ENCODE measurements at places on chromosomes 7 and 10.

DNA sequence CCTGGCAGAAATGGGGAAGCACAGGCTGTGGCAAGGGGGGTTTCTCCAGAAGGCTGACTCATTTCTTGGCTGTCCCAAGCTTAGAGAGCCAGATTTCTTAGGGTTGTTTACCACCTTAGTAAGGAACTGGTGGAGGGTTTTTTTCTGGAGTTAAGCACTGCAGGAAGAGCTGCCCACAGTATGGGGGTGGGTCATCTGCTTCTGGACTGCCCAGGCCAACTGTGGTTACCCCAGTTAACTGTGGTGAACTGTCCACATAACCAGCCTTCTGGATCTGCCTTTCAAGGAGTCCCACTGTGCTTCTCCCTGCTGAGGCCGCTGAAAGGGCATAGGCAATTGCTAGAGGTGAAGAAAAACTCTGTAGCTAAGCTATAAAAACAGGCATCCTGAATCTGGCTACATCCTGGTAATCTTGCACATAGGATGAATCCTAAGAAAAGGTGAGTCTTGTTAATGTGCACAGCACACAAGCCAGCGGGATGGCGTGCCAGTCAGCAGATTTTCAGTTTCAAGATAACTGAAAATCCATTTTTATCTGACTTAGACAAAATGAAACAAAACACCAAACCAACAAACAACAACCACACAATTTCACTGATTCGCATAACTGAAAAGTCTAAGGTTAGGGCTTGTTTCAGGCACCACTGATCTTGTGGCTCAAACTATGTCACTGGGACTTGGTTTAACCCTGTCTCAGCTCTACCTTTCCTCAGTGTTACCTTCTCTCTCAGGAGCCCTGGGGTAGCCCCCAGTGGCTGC, 21.6 kb upstream of the TSPAN33 start:
- DNase-seq, result no peak

GRCh38 chr7:107494315-107494751, 24.5 kb downstream of the GPR22 start:
- DNase-seq, result no peak

- no peak for DNase-seq
These were observed 1.1 kb downstream of the TSC22D4 start for GRCh38 chr7:100477871-100478267.

- DNase-seq, result no peak
These were observed 25.4 kb downstream of the TRDMT1 start for GRCh38 chr10:17176091-17176490.

DNA sequence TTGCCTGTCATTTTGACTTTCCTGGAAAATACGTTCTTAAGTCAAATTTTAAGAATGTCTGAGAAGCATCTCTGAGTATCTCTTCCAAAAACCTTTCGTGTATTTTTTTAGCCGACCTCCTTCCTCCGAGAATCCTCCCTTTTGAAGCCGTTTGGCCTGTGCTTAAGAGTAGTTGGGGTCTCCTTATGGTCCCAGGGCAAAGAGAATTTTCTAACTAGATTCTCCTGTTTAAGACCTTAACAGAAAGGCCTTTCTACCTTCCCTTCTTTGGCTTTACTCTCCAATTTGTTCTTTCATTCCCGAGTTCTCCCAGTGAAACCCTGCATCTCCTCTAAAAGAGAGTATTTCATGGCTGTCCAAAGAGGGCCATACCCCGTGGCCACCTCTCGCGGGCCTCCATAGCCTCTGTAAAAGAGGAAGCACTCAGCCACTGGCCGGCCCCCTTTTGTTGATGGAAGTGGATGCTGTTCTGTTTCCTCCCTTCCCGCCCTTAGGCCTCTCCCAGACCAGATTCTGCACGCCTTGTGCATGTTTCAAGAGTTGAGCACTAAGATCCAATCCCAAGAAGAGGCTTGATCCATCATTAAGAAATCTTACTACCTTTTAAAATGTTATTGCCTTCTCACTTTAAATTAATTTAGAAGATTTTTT, 6.6 kb upstream of the FEZF1 start:
- no peak for DNase-seq

DNA sequence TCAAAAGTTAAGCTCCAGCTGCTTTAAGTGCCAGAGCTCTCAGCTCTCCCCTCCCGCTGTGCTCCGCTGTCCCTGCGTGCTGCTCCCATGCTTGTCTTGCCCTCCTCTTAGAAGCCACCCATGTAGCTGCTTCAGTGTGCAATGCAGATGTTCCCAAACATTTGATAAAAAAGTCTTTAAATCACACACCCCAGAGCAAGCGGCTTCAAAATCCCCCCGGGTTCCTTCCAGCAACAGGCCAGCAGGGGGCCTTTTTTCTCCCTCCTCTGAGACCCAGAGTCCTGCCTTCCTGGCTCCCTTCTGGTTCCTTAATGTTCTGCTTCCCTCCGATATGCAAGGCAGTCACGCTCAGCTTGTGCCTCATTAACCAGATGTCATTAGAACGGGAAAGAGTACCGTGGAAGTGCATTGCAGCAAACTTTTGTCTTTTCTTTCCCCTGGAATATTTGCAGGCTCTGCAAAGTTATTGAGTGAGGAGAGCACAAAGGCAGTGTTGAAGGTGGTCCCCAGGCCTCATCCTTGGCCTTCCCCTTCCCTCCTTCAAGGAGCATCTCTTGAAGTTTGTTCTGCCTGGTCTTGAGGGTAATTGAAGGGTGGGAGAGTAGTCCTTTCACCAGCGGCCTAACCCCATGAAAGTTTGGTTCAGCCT, 25.5 kb downstream of the LDB3 start:
- DNase-seq, result no peak

DNA sequence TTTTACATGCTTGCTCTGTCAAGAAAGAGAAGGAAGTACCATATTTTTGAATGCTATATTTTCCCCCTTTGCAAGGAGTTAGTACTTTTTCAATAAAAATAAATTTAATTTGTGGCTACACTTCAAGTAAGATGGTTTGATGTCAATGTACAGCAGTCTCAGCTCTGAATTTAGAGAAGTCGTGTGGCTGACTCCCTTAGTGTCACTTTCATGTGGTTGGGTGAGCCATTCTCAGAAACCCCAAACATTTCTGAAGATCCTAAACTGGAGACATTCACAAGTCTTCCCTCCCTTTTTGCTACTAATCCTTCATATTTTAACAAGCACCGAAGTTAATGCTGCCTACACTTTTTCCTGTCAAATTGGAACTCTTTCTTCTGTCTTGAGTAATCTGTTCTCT, 244.4 kb downstream of the DYNC1I1 start:
- no peak for DNase-seq

DNA sequence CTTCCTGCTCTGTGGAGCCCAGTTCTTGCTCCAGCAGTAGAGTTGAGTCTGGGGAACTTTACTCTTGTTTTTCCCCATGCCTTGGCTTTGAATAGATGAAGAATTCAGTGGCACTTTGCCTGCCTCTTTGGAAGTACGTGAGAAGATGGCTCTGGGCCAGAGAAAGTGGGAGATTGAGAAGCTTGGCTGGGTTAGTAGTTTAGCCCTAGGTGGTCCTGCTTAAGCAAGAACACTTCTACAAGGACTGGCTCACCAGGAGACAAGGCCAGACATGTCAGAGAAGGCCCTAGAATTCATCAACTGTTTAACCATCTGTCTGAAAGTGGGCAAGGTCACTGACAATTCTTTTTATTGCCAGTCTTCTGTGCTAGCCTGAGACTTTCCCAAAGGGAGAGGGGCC, 410.3 kb downstream of the TYW1 start:
- DNase-seq, result peak; percentile 1

DNA sequence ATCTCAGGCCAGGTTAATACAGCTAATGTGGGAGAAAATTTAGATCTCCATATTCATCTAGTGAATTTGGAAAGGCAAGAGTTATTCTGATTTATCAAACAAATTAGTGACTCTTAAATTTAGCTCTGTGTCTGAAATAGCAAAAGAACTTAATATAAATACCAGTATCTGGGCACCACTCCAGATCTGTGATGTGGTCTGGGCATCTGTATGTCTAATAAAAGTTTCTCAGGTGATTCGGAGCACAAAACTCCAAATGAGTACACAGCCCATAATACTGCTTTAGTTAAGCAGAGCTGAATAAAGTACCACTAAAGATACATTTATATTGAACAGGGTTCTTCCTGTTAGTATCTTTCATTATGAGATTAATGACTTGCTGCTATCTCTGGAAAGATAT, 261.4 kb downstream of the BAMBI start:
- no peak for DNase-seq

GRCh38 chr7:77866786-77867536, 68.4 kb downstream of the PHTF2 start:
- no peak for DNase-seq

DNA sequence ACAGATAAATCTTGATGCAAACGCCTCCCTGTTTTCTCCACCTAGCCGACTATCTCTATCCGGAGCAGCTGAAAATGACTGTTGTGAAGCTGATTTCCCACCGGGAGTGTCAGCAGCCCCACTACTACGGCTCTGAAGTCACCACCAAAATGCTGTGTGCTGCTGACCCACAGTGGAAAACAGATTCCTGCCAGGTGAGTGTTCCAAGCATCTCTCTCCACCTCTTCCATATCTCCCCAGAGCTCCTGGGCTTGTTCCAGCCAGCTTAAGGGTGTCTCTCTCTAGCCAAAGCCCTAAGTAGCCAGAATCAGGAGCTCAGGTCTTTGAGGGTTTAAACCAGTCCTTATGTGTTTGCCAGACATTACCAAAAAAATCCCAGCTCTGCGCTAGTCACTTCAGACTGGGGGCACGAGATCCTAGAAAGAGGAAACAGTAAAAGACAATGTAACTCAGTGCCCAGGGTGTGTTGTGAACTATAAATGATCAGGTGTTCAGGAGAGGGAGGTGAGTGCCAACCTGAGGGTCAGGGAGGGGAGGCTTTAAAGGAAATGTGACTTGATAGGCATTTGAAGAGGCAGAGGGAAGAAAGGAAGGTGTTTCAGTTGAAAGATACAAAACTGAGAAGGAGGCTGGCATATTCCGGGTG, 4.4 kb downstream of the PLAU start:
- no peak for DNase-seq

- no peak for DNase-seq
These were observed 215.4 kb downstream of the COBL start for GRCh38 chr7:51101111-51101757.

- no peak for DNase-seq
These were observed 99.0 kb upstream of the FZD1 start for GRCh38 chr7:91165006-91165845.

DNA sequence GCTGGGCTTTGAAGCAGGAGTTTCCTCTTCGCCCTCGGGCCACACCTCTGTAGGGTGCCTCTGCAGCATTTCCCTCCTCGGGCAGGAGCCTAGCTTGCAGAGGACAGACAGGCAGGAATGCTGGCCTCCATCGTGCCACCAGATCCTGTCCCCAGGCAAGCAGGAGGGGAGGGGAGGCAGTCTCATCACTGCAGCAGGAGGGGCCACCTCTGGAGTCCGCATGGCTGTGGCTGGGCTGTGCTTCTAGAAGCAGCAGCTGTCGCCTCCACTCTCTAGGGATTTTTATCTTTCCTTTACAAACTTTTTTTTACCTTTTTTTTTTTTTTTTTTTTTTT, 181.4 kb downstream of the CUX1 start:
- no peak for DNase-seq

GRCh38 chr10:127853868-127854768, 38.6 kb downstream of the CLRN3 start:
- no peak for DNase-seq

DNA sequence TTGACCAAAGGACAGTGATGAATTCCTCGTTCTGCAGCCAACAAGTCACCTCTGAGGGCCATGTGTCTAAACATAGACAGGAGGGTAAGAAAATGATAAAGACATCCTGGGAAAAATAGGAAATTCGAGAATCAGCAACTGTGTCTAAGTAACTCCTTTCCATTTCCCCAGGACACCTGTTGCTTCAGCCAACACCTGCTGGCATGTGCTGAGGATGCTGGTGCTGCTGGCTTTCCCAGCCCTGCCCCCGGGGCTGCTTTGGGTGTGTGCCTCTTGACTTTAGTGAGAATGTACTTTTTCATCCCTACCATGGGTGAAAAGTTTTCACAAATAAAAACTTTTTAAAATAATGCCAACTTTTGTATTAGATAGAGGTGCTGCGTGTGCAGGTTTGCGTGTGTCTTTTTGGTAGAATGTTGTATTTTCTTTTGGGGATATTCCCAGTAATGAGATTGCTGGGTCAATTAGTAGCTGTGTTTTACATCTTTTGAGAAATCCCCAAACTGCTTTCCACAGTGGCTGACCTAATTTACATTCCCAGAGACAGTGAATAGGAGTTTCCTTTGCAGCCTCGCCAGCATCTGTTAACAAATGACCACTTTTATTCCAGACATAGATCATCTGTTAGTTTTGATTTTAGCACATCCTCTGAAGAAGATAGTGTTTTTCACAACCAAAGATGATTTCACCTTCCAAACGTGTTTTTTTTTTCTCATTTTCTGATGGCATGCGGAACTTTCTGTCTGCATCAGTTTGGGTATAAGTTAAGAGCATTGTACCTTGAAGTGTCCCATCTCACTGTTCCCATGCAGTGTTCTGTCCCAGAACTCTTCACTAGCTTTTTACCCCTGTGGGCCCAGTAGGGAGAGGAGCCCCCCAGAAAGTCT, 104.2 kb upstream of the ACBD5 start:
- DNase-seq, result no peak

GRCh38 chr7:128914566-128915151, 4.2 kb upstream of the KCP start:
- no peak for DNase-seq

- no peak for DNase-seq
These were observed 45.6 kb upstream of the CFAP46 start for GRCh38 chr10:132987671-132988571.

DNA sequence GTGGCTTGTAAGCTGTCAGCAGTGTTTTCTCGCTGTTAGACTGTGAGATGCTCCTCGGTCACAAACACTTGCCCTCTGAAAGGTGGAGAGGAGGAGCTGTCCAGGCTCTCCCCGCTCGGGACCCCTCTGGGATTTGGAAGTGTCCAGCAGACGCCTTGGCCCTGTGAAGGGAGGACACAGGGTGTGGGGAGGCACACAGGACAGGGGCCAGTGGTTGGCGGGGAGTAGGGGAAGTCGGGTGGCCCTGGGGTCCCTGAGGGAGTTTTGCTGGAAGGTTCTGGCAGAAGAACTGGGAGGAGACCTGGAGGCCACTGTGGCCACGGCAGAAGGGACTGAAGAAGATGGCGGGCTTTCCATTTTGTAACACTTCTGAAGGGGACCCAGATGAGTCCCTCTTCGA, 47.2 kb upstream of the DPYSL4 start:
- peak; percentile 89 for DNase-seq

- no peak for DNase-seq
These were observed 69.2 kb downstream of the DNAJC1 start for GRCh38 chr10:21934307-21934706.

All from chondrocyte (in vitro differentiated cells).